Sigmoid colon (tissue), 7 donors: ENCODE measurements at places on chromosomes 7 and 10. TPM values are rescaled to one million over a fixed set of nuclear protein-coding genes. Genes with fewer than 3 reads are reported as not detected.

GRCh38 chr7:156932006-156932405, 17.5 kb upstream of the NOM1 start:
- DNase-seq = no peak

- DNase-seq = no peak
Measured at GRCh38 chr7:20232848-20233247, 15.7 kb upstream of the MACC1 start.

The CACNB2 gene
- 85.3 TPM for total RNA-seq

The MGMT gene
- total RNA-seq = 26.0 TPM

The ZP3 gene
- total RNA-seq = 1.8 TPM
